ENCODE measurements at places on chromosomes 2 and 18. TPM values are rescaled to one million over a fixed set of nuclear protein-coding genes. Genes with fewer than 3 reads are reported as not detected.

The NYAP2 gene
- 0.36 TPM for total RNA-seq

The ILKAP gene
- 65.8 TPM for total RNA-seq

The RSAD2 gene
- 1.0 TPM for total RNA-seq

DNA sequence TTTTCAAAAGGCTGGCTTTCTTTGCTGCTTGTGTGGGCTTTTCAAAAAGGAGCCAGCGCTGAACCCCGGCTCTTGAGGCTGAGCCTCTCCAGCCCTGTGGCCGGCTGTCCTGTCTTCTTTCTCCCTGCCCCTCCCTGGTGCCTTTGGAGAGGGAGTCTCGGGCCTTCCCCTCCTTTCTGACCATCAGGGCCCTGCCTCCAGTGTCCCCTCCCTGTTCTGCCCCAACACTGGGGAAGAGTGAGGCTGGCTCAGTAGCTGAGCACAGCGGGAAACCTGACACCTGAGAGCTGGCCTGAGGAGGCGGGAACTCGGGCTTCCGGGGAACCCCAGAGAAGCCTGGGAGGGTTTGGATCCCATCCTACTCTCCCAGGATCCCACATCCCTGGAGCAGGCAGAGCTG, 232.1 kb downstream of the LOXHD1 start:
- no peak overlapping the region for H3K27ac ChIP-seq
- H3K36me3 ChIP-seq = peaks cover 7% of the 10 kb centered on the region
- no peaks in the 10 kb centered on the region for H3K27me3 ChIP-seq
- no peak for DNase-seq
- H3K4me3 ChIP-seq = no peak overlapping the region

DNA sequence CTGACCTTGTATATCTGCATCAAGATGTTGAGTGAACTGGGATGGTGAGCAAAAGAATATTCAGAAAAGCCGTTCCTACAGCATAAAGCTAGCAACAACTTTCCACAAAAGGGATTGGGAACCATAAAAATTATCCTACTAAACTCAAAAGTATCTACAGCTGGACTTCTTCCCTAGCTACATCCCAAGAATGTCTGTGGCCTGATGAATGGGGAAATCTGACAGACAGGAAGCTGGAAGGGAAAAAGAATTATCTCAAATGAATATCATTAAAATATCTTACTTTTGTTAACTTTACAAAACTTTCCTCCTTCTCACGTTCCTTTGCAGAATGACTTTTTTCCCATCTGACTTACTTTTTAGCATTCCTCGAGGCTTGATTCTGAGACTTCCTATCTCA, 150.9 kb downstream of the PDE11A start:
- H3K27me3 ChIP-seq = no peaks in the 10 kb centered on the region
- H3K36me3 ChIP-seq = no peaks in the 10 kb centered on the region
- no peak for DNase-seq
- H3K4me3 ChIP-seq = no peak overlapping the region
- no peaks in the 10 kb centered on the region for H3K4me1 ChIP-seq
- no peak overlapping the region for H3K27ac ChIP-seq

DNA sequence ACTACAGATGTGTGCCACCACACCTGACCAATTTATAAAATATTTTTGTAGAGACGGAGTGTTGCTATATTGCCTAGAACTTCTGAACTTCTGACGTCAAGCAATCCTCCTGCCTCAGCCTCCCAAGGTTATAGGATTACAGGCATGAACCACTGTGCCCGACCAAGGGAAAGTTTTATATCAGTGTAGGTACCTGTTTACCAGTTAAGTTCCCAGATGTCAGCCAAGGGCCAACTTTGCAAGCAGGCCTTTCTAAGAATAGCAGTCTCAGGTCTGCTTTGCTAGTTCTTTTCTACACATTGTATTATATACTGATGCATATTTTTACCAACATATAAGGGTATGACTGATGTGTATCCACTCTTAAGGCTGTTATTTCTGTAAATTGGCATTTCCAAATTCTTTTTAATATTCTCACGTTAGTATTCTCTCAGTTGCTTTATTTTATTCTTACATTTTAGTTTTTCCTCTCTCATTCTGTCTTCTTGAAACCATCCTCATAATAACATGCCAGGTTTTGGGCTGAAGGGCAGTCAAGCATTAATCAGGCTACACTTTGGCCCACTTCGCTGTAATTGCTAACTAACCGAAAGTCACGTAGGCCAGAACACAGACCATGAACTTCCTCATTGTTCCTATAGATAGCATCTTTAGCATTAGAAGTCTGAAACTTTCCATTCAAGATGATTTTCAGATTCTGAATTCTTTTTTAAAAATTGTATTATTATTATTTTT, 25.0 kb upstream of the CXXC1 start:
- no peak for DNase-seq
- H3K4me3 ChIP-seq = no peak overlapping the region
- peaks cover 5% of the 10 kb centered on the region for H3K4me1 ChIP-seq
- no peaks in the 10 kb centered on the region for H3K36me3 ChIP-seq
- peaks cover 50% of the 10 kb centered on the region for H3K27me3 ChIP-seq

- no peaks in the 10 kb centered on the region for H3K27me3 ChIP-seq
- peaks cover 1% of the 10 kb centered on the region for H3K36me3 ChIP-seq
- no peak for DNase-seq
- no peak overlapping the region for H3K27ac ChIP-seq
- H3K4me1 ChIP-seq = no peaks in the 10 kb centered on the region
Observed at GRCh38 chr2:187862715-187863114, 308.5 kb upstream of the TFPI start.
